ENCODE measurements at places on chromosomes 12 and 14.

GRCh38 chr14:68947802-68948201 is 31.3 kb downstream of the ACTN1 start:
- DNase-seq = peak; percentile 49

GRCh38 chr14:101797856-101798255 is 36.3 kb downstream of the PPP2R5C start:
- DNase-seq = no peak

- DNase-seq = no peak
Observed at GRCh38 chr12:68361953-68362352, 29.8 kb upstream of the MDM1 start.

DNA sequence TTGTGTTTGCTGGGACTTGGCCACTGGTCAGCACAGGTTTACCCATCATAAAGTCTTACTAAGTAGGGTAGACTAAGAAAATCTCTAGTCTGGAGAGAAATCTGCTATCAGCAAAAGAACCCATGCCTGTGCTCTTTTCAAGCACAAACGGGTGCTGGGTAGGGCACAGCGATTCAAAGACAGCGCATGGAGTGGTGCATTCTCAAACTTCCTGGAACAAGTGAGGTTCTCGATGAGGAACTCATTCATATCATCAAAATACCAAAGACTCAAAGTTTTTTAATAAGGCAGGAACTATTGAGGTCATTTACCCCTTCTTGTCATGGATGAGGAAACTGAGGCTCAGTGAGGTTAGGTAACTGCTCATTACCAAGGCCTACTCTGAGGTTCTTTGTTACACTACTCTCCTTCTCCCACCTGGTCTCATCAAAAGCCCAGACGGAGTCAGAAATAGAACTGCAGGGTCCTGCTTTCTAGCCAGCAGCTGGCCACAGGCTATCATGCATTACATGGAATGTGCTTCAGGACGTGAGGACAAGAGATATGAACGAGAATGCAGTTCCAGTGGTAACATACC is 390.3 kb downstream of the ZFP36L1 start:
- DNase-seq = no peak

DNA sequence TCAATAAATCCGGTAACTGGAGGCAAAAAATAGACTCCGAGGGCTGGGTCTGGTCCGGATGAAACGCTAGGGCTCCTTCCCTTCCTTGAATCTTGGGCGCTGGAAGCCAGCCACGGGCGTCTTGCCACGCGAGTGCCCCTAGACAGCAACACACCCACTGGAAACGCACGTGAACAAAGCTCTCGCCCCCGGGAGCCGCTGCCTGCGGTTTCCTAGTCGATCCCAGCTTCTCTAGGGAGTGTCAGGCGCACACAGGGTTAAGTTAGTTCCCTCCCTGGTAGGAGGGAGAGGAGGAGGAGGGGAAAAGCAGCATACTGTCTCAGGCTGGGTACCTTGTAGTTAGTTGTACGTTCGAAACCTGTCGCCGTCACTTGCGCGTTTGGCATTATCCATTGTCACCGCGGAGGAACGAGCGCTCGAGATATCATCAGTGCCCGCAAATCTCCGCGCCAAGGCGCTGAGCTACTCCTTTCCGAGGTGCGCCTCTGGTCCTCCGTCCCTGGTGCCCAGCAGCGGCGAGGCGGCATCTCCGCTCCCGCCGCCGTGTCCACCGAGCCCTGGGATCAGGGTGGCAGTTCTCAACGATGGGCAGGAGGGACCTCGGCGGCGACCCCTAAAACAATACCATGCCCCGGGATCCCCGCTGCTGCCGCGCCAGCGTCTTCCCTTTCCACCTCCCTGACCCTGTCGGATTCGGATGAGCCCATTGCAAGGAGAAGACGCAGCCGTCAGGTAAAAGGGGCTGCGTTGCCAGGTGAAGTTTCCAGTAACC is at the start of gene FLRT2:
TSS of gene FLRT2 (plus strand) at position 342 of the 772 bp plus-strand sequence. CDS start 91,371 bp downstream, outside the sequence.
- no peak for DNase-seq

DNA sequence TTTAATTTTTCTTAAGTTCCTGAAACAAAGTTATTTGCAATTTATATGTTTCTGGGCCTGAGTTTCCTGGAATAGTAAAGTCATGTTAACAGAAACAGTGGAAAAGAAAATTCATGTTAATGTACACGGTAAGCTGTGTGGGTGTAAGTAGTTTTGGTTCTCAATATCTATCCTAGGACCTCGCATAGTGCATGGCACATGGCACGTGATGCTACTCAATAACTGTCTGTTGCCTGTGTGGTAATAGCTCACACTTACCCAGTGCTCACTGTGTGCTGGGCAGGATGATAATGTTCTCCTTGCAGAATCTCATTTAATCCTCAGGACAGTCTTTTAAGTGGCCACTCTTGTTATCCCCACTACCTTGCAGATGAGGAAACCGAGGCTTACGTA is 100.7 kb downstream of the DUSP16 start:
- no peak for DNase-seq

DNA sequence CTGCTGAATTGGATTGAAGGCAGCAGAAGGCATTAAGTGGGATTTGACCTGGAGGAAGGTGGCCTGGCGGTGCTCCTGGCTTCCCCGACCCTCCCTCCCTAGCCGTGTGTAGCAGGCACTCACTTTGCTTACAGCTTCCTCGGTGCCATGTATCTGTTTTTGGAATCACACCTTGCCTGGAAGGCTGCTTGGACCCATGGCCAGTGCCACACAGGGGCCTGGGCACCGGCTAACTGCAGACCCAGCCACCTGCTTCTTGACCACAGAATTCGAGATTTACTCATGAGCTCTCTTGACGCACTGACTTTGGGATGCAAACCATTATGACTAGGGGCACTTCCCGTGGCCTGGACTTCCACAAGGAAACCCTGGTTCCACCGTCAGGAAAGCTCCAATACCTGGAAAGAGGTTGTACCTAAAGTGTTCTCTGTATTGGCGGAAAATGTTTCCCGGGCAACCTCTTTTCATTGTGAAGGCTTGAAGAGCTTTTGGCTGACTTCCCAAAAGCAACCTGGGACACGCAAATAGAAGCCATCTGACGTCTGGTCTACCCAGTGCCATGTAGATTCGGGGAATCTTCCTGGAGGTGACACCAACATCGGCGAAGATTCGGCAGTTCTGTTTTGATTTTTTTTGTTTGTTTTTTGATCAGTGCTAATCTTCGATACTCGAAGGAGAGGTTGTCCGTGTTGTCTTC is 125.6 kb upstream of the RTL1 start:
- DNase-seq = no peak

GRCh38 chr14:36438883-36439282 is 81.1 kb downstream of the NKX2-1 start:
- DNase-seq = no peak

DNA sequence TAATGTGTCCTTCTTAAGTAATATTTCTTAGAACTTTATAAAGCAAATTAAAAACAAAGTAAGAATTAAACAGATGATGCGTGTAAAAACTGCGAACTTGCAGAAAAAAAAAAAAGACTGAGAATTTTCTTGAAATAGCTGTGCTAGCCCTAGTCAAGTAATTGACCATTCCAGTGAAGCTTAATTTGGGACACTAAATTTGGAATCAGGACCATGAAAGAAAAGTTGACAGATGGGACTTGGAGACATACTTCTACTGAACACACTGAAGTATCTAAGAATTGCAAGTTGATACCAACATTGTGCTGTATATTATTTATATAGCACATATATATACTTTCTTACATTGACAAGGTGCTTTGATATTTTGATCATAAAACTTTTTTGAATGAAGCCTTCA is 386.6 kb downstream of the KCNH5 start:
- no peak for DNase-seq

DNA sequence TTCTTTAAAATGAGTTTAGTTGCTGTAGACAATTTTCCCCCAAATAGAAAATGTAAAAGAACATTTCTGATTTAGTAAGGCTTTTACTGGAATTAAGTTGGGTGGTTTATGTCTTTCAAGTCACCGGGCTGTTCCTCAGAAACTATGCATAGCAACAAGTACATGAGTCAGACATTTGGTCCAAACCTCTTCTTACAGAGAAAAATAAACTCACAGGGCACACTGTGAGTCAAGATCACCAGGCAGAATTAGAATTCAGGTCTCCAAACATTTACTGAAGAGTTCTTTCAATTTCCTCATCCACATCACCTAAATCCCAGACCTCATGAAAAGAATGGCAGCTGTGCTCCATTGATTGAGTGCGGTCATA is 476.1 kb upstream of the SOX5 start:
- no peak for DNase-seq

DNA sequence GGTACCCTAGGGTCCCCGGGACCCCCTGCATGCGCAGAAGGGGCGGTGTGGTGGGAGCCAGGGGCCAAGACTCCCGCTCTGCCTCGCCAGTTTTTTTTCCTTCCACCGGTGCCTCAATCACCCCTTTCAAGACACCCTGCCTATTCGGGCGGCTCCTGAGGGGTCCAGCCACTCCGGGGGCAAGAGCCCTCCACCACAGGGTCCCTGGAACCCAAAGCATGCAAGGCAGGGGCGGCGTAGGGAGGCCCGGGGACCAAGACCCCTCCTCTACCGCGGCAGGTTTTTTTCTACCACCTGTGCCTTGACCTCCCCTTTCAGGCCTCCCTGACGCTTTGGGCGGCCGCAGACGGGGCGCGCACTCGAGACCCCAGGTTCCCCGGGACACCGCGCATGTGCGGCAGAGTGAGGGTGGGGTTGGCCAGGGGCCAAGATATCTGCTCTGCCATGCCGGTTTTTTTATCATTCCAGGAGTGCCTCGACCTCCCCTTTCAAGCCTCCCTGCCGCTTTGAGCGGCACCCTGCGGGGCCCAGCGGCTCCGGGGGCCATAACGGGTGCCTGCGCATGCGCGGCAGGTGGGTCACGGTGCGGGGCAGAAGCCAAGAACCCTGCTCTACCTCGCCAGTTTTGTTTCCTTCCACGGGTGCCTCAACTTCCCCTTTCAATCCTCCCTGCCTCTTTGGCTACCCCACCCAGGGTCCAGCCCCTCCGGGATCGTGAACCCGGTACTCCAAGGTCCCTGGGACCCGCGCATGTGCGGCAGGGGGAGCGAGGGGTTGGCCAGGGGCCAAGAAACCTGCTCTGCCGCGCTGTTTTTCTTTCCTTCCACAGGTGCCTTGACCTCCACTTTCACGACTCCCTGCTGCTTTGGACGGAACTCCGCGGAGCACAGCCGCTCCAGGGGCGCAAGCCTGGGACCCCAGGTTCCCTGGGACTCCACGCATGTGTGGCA is 328.1 kb downstream of the ALG10 start:
- DNase-seq = no peak

GRCh38 chr12:120327593-120327992 is at the start of gene PLA2G1B:
PLA2G1B (minus strand) TSS chr12:120327779; CDS start chr12:120327753, 26 bp downstream.
- DNase-seq = no peak

GRCh38 chr12:119681728-119682638 is 14.1 kb downstream of the PRKAB1 start:
- DNase-seq = peak; percentile 63

DNA sequence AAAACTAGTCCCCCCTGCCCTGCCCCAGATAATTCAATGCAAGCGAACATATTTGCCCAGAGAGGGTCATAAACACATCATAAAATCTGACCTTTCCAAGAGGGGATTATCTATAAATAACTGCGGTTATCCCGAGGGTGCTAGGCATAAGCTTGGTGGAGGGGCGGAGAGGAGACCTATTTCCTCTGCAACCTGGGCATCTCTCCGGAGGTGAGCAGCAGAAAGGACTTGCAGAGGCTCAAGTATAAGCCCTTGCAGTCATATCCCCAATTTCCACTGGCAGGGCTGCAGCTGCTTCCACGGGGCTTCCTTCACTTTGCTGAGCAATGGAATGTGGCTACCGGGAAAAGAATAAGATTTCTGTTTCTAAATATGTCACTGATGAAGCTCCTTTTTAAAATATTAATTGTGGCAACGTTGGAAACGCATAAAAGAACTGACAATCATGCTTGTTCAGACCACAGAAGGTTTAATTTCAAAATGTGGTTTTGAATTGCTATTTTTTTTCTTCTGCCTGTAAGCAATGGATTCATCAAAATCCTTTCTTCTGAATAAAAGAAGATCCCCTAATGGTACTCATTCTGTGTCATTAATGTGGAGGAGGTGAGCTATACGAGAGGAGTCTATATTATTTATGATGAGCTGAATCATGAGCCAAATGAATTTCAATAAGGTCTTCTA is 268.9 kb upstream of the ATP2B1 start:
- no peak for DNase-seq

- no peak for DNase-seq
Observed at GRCh38 chr12:592024-592505, 71.2 kb downstream of the NINJ2 start.

Measured in stimulated activated naive B cell treated with anti-CD40 and anti-IgM and Interleukin-4, amounts not matched to agents 10 μg/mL and 1 μg/mL and 100 μg/mL, for 72 hours (primary cell).